Left ventricle myocardium superior (tissue), 1 donor: ENCODE measurements at places on chromosomes 3 and 15.

DNA sequence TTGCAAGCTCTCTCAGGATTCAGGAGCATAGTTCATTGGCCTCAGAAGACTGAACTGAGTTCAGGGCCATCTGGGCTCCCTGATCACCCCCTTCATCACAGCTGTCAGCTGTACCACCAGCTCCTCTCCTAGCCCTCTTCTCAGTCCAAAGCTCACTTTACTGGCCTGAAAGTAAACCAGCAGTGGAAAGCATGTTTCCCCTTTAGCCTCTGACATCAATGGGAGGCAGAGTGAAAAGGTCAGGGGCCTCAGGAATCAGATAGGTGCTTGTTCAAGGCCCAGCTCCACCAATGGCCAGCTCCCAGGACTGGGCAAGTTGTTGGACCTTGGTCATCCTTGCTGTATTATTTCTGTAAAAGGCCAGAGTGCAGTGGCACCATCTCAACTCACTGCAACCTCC lies 223.4 kb downstream of the TLE3 start:
- DNase-seq: no peak

- DNase-seq: no peak
These were observed 443.3 kb upstream of the TPRG1 start for GRCh38 chr3:188728371-188728896.

DNA sequence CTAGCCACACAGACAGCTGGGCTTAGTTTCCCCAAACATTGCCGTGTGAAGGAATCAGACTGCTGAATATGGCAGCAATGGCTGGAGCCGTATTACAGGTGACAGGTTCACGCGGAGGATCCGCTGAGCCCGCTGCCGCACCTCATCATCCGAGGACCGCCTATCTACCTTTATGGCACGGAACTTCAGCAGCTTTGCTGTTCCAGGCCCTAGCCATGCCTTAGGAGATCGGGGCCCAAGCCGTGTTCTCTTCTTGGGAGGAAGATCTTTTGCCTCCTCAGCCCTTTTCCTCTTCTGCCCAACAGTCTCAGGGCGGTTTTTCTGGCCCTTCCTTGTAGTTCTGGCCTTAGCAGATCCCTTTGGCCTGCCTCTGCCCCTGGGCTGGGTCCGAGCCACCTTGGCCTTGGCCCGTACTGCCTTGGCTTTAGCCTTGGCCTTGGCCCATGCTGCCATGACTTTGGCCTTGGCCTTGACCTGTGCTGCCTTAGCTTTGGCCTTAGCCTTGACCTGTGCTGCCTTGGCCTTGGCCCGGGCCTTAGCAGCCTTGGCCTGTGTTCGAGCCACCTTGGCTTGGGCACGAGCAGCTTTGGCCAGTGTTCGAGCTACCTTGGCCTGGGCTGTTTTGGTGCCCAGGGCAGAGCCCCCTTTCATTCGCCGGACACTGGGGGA lies 3.2 kb downstream of the CCDC71 start:
- DNase-seq: no peak

- DNase-seq: no peak
These were observed 32.5 kb downstream of the ITPR1 start for GRCh38 chr3:4525560-4526223.

DNA sequence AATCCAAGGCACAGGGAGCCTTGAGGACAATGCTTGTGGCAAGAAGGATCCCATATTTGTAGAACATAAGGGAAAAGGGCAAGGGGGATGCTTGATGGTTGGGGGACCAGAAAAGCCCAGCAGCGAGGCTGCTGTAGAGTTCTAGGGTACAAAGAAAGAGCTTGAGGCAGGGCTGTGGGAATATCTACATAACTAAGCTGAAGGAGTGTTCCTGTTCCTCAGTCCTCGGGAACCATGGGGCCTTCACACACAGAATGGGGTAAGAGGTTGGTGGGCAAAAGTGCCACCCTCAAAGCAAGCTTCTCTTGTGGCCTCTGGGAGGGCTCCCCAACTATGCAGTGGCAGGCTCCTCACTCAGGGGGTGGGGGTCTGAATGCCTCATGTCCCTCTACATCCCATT lies 6.5 kb upstream of the FRMD4B start:
- no peak for DNase-seq

DNA sequence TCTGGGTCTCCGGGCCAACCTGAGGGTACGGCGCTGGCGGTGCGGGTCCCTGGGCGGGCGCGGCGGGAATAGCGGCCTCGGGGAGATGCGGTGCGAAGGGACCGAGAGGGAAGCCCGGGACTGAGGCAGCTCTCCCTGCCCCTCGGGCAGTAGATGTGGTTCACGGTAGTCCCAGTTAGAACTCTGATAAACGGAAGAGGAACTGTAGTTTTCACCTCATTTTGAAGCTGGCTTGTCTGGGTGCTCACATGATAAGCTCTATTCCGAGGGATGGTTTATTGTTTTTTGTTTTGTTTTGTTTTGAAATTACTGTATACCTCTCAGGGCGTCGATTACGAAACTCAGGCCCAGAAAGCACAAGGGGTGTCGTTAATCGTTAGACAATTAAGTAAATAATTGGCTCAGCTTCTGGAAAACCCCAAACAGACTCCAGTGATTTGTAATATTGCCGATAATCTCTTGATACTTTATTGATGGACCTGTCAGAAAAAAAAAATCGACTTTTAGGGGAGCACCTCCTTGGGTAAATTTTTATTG lies 413 bp downstream of the NUSAP1 start:
- DNase-seq: no peak

DNA sequence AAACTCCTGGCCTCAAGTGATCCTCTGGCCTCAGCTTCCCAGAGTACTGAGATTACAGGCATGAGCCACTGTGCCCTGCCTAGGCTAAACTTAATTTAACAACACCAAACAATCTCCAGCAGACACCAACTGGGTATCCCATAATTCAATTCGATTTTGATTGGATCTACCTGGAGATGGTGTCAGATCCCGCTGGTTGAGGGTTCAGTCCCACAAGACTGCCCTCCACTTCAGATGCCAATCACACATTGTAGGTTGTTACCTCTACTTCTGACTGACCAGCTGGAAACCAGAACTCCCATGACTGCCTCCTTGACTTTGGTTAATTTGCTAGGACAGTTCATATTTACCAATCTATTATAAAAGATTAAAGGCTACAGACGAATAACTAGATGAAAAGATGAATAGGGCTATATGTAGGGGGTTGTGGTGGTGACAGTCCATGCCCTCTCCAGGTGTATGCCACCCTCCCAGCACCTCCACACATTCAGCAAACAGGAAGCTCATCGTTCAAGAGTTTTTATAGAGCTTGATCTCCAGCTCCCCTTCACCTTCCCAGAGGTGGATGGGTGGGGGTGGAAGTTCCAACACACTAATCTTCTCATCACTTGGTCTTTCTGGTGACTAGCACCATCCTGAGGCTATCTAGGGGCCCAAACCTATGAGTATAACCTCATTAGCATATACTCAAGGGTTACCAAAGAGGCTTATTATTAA lies 9.3 kb downstream of the B2M start:
- DNase-seq: no peak

GRCh38 chr3:197504229-197504628 lies 51.5 kb downstream of the BDH1 start:
- no peak for DNase-seq

- no peak for DNase-seq
These were observed 50.0 kb downstream of the RLBP1 start for GRCh38 chr15:89171136-89172072.

- DNase-seq: no peak
These were observed 618 bp upstream of the MON1A start for GRCh38 chr3:49930168-49930690.

DNA sequence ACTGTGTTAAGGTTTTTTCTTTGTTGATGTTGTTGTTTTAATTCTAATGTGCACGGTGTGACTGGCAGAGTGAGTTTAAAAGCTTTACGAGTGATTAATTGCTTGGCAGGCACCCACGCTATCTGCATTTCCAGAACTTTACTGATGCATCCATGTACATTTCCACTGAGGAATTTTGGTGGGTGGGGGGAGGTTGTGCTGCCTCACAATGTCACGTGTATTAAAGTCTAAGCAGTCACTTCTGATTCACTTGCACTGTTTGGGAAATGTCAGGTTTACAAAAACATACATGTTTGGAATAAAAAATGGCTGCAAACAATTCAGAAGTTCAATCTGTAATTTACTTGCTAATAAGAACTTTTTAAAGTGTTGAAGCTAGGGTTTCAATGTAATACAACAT lies 38.5 kb upstream of the CTDSPL start:
- no peak for DNase-seq

- DNase-seq: no peak
These were observed 80.3 kb downstream of the OTOL1 start for GRCh38 chr3:161576714-161577510.

DNA sequence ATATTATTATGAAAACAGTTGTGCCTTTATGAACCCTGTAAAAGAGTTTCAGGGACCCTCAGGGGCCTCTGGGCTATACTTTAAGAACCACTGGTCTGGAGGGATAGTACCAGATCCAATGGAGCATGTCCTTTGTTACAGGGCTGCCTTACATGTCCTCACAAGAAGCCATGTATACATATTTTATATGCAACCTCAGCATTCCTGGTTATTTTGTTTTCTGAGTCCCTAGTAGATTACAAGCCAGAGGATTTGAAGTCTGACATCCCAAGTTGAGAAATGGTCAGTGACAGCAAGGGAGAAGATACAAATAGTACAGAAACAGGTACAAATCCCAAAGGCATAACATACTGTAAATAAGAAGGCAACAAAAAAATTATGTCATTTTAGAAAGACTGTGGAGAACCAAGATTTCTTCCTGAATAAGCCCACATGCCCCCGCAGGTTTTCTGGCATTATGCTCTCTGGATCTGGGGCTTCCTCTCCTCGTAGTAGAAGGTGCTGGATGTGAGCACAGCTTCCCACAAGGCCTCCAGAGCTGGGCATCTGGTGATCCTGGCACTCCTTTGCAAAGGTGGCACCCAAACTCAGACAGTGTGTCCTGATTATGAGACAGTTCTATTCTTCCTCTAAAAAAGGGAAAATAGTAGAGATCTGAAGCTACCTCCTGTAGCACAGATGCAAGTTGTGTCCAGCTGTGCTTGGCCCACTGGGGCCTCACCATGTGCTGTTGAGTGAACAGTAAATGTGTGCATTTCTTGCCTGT lies 114.0 kb downstream of the NR1D2 start:
- DNase-seq: no peak

DNA sequence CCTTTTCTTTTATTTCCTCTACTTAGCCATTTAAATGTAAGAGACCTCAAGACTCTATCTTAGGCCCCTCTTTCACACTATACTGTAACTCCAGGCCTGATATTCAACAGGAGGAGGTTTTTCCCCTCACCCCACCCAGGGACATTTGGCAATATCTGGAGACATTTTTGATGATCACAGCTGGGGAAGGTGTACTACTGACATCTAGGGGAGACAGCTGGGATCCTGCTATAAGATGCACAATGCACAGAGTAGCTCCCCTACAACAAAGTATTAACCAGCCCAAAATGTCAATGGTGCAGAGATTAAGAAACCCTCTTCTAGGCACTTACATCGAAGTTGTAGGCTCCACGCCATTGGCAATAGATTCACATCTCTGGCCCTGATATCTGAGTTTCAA lies 517.5 kb upstream of the UBE2E2 start:
- DNase-seq: no peak

- no peak for DNase-seq
These were observed 238.7 kb upstream of the NR2E3 start for GRCh38 chr15:71571641-71572040.

- no peak for DNase-seq
These were observed 78.1 kb downstream of the STT3B start for GRCh38 chr3:31610700-31611275.

DNA sequence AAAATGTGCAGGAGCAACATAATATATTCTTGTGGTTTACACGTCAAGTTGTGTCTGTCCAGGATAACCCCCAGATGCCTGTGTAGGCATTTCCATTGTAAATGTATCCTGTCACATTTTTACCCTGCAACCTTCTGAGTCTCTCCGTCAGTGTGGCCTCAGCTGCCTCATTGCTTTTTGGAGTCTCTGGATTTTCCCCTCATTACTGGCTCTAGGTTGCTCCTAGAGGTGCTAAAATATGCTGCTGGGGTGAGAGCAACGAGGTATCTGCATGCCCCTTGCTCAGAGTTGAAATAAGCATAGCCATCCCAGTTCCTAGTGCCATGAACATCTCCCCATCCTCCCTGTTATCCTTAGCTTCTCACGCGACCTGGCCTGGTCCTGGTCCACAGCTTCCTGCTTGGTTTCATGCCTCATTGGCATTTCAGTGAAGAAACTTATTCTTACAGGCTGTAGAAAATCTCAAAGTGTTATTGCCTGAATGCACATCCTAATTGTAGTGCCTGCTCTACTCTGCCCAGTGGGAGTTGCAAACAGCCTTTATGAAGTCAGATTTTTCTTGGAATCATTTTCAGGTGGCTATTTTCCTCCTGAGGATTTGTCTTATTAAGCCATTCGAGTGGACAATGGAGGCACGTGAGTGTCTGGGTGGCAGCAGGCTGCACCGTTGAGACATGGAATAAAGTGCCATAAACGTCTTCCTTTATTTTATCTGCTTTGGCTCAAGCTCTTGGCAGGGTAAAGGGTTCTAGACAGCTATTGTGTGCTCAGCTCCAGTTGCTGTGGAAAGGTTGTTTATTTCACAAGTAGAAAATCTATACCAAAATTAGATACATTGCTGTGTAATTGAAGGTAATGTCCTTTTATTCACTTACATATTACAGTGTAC lies 33.2 kb downstream of the OXNAD1 start:
- no peak for DNase-seq

GRCh38 chr3:58177747-58178527 lies 32.8 kb downstream of the DNASE1L3 start:
- DNase-seq: peak; percentile 93

DNA sequence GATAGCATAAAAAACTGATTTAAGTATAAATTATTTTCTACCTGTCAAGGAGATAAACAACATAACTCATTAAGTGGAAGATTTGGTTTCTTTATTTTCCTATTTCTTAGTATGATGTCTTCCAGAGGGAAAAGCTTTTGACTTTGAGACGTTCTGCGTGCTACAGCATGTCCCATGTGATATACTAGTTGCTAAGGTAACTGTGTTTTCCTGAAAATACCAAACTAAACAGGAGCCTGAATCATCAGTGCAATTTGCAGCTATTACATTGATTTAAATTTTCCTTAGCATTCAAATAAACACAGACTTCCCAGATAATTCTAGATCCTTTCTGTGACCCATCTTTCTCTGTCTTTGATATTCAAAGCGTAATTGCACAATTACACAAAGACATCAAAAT lies 117.7 kb upstream of the P2RY1 start:
- no peak for DNase-seq

- DNase-seq: no peak
These were observed 57.4 kb downstream of the MGLL start for GRCh38 chr3:127764841-127765362.

DNA sequence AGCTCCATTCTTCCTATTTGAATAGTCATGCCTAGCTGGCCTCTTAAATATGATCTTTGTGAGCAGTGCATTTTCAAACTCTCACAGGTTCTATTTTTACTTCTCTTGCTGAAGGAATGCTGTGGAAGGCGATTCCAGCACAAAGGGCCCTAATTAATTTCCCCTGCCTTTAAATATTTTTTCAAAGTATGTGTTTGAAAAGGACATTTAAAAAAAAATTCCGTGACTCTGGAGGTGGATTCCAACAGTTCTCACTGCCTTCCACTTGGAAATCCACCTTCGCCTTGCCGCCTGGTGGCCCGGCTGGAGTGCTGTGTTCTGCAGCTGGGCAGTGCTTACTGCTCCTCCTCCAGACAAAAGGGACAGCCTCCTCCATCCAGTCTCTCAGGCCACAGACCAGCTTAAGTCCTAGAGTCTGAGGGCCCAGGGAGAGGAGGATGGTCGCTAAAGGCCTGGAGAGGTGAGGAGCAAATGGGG lies 61.5 kb upstream of the CORO2B start:
- DNase-seq: peak; percentile 61

- no peak for DNase-seq
These were observed 85.5 kb upstream of the FGF12 start for GRCh38 chr3:192812743-192813383.
